ENCODE measurements at places on chromosomes 1 and 21.

DNA sequence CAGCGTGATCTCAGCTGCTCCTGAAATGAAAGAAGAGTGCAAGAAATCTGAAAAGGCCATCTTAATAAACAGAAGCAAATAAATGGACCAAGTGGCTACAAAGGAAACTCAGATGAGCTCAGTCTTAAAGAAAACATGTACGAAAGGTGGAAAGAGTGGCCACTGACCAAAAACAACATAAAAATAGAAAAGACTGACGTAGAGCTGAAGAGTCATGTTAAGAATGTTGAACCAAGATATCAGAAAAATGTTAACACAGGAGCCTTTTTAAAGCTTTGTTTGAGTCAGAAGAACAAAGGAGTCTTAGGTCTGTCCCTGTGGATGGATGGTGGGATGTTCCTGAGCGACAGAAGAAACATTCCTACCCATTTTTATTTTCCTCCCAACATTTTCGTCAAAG lies 30.8 kb upstream of the ZNF648 start:
- DNase-seq, result no peak

DNA sequence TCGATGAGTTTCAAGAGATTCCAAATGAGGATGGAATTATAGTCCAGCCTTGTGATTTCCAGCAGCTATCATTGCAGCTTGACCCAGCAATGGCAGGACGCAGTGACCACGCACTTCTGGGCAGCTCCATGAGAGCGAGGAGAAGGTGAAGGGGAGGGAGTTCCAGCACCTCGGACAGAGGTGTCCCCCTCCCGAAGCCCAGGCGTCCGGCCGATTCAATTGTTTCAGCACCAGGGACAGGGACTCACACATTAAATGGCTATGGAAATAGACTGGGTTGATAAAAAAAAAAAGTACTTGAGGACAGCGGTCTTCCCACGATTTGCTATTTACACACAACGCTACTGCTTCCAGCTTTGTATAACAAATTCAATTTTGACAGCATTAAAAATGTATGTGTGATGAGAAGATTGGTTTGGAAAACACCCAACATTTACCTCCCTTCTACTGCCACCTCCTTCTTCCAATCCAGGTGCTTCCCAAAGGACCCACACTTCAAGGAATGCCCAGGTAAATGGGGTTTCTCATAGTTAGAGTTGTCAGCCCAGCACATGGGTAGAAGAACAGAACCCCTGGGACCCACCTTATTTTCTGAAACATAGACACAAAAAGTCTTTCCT lies 71.8 kb downstream of the DISP3 start:
- no peak for DNase-seq

DNA sequence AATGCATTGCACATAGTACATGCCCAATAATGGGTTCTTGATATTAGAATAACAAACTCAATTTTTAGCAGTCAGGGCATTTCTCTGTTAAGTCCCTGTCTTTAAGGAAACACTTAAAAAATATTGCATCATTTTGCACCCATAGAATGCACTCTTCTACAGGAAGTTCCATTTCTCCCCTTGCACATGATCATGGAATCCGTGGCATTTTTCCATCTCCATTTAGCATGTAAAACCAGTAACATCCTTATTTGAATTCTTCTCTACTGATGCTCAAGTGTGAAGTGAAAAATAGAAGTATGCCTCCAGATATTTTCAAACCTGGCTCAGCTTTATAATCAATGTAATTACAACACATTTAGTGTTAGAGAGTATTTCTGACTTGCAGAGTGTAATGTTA lies 192.8 kb downstream of the RWDD3 start:
- no peak for DNase-seq

DNA sequence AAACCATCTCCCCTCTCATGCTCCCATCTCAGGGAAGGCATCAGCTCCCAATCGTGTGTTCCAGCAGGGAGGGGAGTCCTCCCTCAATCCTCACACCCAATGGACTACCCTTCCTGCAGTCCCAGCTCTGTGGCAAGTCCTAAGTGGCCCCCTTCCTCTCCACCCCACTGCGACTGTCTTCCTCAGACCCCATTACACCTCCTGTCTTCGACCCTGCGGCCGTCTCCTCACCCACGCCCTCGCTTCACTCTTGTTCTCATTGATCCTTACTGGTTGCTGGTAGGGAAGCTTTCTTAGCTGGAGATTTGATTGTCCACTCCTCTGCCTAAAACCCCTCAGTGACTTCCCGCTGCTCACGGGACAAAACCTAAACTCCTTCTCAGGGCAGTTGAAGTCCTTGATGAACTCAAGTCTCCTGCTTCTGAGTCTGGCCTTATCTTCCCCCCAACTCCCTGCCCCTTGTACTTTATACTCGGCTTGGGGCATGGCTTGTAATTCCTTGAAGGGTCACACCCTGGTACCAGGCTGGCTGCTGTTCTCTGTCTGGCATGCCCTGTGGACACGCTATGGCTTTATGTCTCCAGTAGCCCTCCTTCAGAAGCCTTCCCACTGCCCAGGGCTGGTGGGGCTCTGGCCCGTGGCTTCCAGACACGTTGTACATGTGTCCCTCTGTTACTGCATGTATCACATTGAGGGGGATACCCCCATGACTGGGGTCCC lies 2.3 kb upstream of the EPS8L3 start:
- DNase-seq, result no peak

GRCh38 chr21:38853421-38853919 lies 47.7 kb downstream of the ETS2 start:
- peak; percentile 89 for DNase-seq

DNA sequence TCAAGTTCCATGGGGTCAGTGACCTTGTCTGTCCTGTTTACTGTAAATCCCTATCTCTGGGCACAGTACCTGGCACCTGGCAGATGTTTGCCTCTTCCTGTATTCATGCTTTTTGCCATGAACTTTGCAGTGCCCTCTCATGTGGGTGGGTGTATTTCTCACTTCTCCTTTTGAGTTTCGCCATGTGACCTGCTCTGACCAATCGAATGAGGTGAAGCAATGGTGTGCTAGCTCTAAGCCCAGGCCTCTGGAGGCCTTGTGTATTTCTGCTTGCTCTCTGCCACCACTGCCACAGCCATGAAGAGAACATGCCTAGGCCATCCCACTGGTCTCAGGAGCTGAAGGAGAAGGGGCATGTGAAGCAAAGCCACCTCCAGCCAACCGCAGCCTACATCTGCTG lies 185.5 kb upstream of the ZC3H12A start:
- no peak for DNase-seq

DNA sequence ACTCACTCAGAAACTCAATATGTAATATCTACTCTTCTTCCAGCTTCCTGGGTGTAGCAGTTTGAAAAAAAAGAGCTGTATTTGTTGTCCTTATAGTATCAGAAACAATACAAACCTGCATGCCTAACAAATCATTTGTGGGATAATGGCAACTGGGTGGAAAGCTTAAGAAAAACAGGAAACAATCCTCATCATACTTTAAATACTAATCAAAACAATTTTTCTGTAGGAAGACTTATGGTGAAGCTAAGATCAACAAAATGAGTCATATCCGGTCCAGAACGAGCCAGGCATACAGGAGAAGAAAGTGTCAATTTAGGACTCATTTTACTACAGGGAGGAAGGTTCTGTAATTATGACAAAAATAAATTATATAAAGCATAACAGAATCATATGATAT lies 181.8 kb upstream of the ADGRL4 start:
- DNase-seq, result no peak

GRCh38 chr1:231666937-231667608 lies 40.5 kb downstream of the DISC1 start:
- no peak for DNase-seq

GRCh38 chr1:226692823-226693222 lies 46.3 kb downstream of the ITPKB start:
- DNase-seq, result no peak

- no peak for DNase-seq
These were observed 14.6 kb downstream of the PTPRF start for GRCh38 chr1:43545339-43545694.

DNA sequence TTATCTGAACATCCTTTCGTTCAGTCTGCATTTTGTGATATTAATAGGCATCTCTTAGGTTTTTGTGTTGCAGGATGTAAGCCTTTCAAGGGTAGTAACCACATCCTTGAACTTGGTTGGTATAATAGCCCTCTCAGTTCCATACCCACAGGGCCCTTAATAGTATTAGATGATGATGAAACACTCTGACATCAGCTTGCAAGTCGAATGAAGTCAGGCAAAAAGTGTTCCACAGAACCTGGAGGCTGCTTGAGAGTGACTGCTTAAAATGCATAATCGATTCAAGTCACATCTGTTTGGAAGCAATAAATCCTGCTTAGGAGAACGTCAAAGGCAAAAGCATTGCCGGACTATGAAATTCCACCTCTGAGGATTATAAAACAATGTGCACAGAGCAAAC lies 415.6 kb upstream of the KAZN start:
- no peak for DNase-seq

GRCh38 chr21:14114251-14114650 lies 96.5 kb downstream of the LIPI start:
- DNase-seq, result no peak

- no peak for DNase-seq
These were observed 19.2 kb downstream of the SYT6 start for GRCh38 chr1:114134518-114134917.

DNA sequence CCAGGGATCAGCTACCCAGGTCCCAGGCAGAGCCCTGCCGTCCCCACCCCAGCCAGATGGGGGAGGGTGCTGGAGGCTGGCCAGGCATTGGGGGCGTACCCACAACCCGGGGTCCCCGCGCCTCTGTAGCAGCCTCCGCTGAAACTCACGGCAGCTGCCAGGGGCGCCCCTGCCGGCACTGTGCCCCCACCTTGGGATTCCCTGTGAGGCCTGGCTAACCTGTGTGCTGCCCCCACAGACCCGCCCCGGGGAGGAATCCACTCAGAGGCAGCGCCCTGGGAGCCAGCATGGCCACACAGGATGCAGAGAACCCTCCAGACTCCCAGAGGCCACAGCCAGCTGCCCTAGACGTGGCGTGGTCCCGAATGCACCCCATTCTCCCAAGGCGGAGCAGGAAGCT lies 3.8 kb downstream of the DVL1 start:
- no peak for DNase-seq

DNA sequence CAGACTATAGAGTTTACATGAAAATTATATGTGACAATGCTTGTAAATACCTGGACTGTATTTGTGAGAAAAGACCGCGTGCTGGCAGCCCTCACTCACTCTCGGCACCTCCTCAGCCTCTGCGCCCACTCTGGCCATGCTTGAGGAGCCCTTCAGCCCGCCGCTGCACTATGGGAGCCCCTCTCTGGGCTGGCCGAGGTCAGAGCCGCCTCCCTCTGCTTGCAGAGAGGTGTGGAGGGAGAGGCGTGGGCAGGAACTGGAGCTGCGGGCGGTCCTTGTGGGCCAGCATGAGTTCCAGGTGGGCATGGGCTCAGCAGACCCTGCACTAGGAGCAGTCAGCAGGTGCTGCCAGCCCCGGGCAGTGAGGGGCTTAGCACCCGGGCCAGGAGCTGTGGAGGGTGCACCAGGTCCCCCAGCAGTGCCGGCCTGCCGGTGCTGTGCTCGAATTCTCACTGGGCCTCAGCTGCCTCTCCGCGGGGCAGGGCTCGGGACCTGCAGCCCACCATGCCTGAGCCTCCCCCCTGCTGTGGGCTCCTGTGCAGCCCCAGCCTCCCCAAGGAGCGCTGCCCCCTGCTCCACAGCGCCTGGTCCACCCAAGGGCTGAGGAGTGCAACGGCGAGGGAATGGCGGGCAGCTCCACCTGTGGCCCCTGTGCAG lies 482.5 kb downstream of the AGBL4 start:
- no peak for DNase-seq

GRCh38 chr1:220094016-220094911 lies at the start of gene IARS2:
Gene IARS2 (plus strand): TSS chr1:220094132. CDS start chr1:220094217, 85 bp downstream.
- DNase-seq, result peak; percentile 15

GRCh38 chr21:44636209-44637017 lies 743 bp upstream of the KRTAP10-10 start:
- no peak for DNase-seq

DNA sequence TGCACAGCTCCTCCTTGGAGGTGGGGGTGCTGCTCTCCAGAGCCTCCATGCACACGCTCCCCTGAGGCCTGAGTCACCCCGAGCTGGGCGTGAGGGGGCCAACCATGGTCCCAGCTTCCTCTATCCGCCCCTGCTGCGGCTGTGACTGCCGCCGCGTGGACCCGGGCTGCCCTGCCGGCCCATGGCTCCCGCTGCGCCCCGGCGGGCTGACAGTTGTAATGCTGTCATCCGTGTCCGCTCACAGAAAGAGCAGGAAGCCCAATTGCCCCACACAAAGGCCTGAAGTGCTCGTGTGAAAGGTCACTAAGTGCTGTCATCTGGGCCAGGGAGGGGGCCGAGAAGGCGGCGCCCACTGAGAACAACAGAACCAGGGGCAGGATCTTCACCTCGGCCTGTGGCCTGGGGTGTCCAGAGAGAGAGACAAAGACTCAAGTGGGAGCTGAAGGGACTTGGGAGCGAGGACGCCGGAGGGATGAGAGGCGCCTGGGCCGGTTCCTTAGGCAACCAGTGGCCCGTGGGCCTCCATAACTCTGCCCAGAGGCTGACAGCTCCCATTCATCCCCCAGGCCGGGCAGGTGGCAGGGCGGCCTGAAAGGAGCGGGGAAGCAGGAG lies 31.5 kb downstream of the OLIG1 start:
- no peak for DNase-seq

GRCh38 chr1:160206036-160206389 lies 829 bp downstream of the PEA15 start:
- no peak for DNase-seq

- no peak for DNase-seq
These were observed 5.5 kb downstream of the SDCCAG8 start for GRCh38 chr1:243261390-243261789.

GRCh38 chr1:40382108-40382460 lies 8.6 kb downstream of the SMAP2 start:
- no peak for DNase-seq

DNA sequence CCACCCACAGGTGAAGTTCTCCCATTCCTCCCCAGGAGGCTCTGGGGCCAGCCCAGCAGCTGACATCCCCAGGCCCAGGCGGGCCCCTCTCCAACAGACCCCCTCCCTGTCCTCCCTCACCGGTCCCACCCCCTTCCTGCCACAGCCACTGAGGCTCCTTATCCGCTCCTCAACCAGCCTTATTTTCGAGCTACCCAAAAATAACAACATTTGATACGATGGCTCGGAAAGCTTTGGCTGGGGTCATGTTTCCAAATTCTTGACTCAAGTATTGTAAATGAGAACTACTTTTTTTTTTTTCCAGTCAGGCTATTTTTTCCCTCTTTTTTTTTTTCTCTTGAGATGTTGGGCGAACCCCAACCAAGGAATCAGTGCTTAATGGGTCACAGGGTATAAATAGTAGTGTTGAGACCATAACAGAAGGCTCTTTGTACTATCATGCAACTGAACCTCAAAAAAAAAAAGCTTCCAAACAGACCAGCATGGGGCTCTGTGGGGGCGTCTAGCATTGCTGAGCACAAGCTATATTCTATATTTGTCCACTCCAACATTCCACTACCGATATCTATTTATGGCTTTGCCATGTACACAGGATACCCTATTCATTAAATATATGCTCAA lies 27.2 kb downstream of the IRF2BP2 start:
- no peak for DNase-seq

DNA sequence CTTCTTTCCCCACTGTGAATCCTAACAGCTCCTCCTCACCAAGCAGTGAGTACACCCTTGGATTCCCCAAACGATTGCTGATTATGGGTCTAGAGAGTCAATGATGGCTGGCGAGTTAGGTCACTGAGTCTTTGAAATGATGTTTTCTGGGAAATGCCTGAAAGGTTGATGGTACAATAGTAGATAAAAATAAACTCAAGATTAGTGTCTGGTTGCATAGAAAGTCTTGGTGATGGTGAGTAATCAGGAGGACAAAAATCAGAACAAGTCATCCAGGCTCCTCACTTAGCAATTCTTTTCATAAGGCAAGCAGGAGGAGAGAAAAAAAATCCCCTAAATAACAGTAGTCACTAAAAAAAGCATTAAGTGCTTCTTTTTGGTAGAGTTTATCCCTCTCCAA lies 22.6 kb downstream of the HLX start:
- no peak for DNase-seq

GRCh38 chr1:24912376-24913273 lies 17.5 kb downstream of the RUNX3 start:
- no peak for DNase-seq

Data from keratinocyte (primary cell).